Naive thymus-derived CD8-positive, alpha-beta T cell (primary cell): ENCODE measurements at places on chromosomes 16 and 17. TPM values are rescaled to one million over a fixed set of nuclear protein-coding genes. Genes with fewer than 3 reads are reported as not detected.

- DNase-seq, result no peak
Measured at GRCh38 chr16:71585318-71585703, 8.4 kb upstream of the TAT start.

GRCh38 chr17:65060631-65061254, 4.2 kb upstream of the GNA13 start:
- DNase-seq, result no peak

GRCh38 chr17:14156689-14157088, 80.0 kb downstream of the CDRT15 start:
- DNase-seq, result no peak

- DNase-seq, result peak; percentile 71
Measured at GRCh38 chr17:7260651-7261378, 1.5 kb downstream of the CLDN7 start.

- no peak for DNase-seq
Measured at GRCh38 chr17:74771319-74771914, 4.7 kb downstream of the NAT9 start.

GRCh38 chr16:66751992-66752322, 548 bp upstream of the DYNC1LI2 start:
- no peak for DNase-seq

DNA sequence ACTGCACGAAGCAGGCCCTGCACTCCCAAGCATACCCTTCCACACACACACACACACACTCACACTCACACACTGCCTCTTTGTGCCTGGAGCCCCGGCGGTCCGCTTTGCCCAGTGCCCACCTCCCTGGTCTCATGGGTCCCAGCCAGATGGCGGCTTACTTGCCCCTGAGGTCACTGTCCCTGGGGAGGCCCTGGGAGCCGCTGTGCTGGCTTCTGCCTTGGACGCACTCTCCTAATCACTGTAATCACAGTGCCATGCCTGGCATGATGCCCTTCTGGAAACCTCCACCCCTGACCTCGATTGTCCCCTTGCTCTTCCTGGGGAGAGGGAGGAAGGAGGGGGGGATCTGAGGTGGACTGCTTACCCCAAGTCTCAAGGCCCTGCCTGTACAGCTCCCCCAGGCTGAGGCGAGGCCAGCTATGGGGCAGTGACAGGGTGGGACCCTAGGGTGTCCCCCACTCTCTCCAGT, 36.0 kb downstream of the ARHGAP23 start:
- no peak for DNase-seq

DNA sequence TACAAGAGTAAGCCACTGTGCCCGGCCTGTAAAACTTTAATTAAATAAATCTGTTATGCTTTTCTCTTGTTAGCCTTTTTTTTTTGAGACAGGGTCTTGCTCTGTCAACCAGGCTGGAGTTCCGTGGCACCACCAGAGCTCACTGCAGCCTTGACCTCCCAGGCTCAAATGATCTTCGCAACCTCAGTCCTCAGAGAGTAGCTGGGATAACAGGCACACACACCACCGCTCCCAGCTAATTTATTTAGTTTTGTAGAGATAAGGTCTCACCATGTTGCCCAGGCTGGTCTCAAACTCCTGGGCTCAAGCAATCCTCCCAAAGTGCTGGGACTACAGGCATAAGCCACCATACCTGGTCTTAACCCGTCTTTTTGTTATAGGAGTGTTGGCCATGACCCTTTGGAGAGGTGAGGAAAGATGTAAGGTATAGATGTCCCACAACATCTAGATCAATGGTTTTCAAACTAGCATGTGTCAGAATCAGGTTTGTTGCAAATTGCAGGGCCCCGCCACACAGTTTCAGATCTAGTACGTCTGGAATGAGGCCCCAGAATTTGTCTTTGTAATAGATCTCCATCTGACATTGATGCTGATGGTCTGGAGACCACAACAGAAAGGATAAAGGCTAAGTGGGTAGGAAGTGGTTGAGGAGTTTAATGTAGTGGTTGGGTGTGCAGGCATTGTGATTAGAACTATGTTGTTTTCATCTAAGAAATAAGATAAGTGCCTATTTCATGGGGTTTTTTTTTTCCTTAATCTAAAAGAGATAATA, 4.3 kb upstream of the GGA2 start:
- no peak for DNase-seq

GRCh38 chr16:3637371-3637923, 17.0 kb upstream of the DNASE1 start:
- peak; percentile 24 for DNase-seq

- DNase-seq, result no peak
Measured at GRCh38 chr16:3727806-3728381, 10.6 kb upstream of the TRAP1 start.

DNA sequence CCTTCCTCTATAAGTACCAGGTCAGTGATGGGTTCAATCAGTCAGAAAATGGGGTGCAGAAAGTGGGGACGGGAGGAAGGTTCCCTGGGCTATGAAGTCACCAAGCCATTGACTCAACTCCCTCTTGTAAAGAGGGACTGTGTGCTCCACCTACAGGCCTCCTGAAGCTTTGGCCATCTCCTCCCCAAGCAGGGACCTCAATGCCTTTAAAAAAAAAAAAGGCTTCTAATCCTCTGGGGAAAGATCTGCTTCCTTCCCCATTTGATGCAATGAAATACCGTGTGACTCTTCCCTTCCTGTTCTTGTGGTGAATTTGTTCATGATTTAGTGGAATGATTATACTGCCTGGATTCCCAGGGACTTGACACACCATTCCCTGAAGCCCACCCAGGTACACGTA, 30.8 kb downstream of the VWA3A start:
- no peak for DNase-seq

DNA sequence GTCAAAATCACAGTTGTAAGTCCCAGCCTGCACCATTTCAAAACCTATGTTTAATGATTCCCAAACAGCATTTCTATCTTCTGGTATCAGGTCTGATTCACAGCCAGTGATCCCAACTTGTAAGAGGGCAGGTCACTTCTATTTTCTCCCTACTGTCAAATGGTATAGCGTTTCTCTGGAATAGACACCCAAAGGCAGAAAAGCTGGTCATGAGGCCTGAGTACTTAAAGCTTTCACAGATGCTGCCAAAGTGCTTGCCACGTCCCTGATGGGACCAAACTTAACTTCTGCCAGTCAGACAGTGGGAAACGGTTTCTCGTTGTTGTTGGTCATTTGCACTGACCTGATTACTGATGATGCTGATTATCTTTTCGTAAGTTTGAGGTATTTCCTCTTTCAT, 43.4 kb downstream of the CYTH1 start:
- DNase-seq, result no peak

DNA sequence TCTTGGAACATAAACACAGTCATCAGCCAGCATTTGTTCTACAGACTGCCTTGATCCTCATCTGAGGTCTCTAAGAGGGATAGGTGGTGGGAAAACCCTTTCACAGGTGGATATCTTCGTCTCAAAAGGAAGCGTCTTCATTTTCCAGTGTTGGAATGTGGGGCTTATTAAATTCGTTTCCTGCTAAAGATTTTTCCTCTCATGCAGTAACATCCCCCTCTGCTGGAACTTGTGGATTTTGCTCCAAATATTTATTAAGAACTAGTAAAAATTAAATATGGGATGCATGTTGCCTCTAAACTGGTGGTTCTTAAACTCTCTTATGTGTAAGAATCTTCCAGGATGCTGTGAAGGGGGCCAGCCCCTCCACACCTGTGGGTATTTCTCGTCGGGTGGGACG, 20.1 kb upstream of the MLYCD start:
- DNase-seq, result no peak

DNA sequence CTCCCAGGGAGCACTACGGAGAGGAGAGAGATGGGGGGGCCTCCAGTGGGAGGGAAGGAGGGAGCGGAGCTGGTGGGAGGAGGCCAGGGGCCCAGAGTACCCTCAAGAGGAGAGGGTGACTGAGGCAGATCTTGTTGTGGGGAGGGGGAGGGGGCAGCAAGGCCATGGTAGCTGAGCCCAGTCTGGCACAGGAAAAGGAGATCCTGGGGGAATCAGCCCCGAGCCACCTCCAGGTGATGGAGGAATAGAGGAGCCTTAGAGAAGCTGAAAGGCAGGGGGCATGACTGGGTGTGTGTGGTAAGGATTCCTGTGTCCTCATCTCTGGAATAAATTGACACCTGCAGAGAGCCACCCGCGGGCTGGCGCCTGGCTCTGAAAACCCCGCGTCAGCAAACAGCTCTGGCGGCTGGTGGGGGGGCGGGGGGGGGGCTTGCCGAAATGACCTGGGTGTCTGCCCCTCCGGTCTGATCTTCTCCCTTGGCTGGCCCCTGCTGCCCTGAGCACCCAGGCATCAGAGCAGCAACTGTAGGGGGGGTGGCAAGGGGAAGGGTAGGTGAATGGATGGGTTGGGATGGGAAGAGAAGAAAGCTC, 1.3 kb upstream of the NLGN2 start:
- peak; percentile 25 for DNase-seq

GRCh38 chr16:58127033-58127556, 2.1 kb downstream of the CFAP20 start:
- peak; percentile 32 for DNase-seq

DNA sequence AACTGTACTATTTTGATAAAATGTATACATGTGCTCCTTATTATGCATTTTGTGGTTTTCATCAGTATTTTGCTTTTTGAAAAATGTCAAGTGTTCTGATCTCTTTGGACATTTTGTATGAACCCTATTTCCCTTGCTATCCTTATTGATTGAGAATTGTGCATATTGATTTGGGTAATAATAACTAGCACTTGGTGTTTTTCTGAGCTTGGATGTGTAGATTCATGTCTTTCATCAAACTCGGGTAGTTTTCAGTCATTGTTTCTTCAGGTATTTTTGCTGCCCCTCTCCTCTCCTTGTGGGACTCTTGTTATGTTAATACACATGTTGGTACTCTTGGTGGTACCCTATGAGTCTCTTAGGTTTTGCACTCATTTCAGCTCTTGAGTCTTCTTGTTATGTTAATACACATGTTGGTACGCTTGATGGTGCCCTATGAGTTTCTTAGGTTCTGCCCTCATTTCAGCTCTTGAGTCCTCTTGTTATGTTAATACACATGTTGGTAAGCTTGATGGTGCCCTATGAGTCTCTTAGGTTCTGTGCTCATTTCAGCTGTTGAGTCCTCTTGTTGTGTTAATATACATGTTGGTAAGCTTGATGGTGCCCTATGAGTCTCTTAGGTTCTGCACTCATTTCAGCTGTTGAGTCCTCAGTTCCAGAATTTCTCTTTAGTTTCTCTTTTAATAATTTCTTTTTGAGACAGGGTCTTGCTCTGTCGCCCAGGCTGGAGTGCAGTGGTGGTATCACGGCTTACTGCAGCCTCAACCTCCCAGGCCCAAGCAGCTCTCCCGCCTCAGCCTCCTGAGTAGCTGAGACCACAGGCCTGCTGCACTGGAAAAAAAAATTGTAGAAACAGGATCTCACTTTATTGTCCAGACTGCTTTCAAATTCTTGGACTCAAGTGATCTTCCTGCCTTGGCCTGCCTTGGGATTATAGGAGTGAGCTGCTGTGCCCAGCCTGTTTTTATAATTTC, 19.3 kb downstream of the ZNF750 start:
- no peak for DNase-seq

The C1QTNF1 gene
- total RNA-seq, result not detected

The C16orf74 gene
- total RNA-seq, result 42.3 TPM

The ARL17B gene
- total RNA-seq, result 30.3 TPM

The FTO gene
- 59.5 TPM for total RNA-seq

The WBP2 gene
- 152 TPM for total RNA-seq

The C16orf89 gene
- total RNA-seq, result not detected

The MAPT gene
- 0.69 TPM for total RNA-seq

The CCL17 gene
- not detected for total RNA-seq

The VAT1L gene
- not detected for total RNA-seq

The IL32 gene
- total RNA-seq, result 375 TPM

The C16orf95 gene
- total RNA-seq, result 2.6 TPM
